ENCODE measurements at places on chromosomes 5 and 9.
A peak's percentile ranks its signal among the peaks of the same experiment; 100 is the strongest.

DNA sequence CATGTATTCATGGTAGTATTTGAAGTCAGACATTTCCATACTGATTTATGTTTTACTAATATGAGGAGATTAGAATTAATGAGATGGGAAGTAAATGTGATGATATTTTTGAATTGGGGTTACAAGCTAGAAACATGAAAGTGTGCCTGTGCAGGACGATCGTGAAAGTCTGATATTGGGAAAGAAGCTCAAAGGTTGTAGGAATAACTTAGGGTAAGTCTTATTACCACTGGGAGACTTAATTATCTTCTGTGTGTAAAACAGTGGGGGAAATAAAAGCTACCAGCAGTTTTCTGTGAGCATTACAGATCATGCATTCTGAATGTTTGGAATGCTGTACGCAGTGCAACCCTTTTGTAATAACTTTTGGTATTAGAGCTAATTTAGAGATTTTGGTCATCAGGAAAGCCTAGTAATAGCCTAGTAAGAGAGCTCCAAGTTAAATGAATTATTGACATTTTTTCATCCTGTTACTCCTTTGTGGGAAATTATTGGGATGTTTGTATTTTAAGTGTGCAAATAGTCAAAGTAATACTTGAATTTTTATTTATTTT, 153.9 kb downstream of the PCSK5 start:
- DNase-seq, result no peak

DNA sequence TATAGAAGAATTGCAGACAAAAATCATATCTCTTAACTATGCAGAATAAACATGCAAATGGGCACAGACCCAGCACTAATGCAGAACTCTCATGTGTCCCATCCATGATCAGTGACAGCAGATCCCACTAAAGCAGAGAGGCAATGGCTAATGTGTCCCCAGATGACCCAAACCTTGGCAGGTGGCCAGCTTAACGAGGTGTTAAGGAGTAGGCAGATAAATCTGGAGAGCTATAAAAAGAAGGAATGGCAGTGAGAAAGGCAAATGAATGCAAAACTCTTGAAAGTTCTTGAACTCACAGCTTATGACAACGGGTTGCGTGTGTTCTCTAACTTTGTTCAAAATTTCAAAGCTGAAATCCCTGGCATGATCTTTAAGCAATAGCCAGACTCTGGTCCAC, 265.4 kb downstream of the RASEF start:
- DNase-seq, result no peak

GRCh38 chr9:130433168-130433946, 11.4 kb upstream of the ASS1 start:
- no peak for DNase-seq

GRCh38 chr9:130240410-130241197, 25.0 kb upstream of the HMCN2 start:
- DNase-seq, result peak; percentile 51

- DNase-seq, result no peak
Measured at GRCh38 chr9:17319864-17320263, 185.0 kb downstream of the CNTLN start.

DNA sequence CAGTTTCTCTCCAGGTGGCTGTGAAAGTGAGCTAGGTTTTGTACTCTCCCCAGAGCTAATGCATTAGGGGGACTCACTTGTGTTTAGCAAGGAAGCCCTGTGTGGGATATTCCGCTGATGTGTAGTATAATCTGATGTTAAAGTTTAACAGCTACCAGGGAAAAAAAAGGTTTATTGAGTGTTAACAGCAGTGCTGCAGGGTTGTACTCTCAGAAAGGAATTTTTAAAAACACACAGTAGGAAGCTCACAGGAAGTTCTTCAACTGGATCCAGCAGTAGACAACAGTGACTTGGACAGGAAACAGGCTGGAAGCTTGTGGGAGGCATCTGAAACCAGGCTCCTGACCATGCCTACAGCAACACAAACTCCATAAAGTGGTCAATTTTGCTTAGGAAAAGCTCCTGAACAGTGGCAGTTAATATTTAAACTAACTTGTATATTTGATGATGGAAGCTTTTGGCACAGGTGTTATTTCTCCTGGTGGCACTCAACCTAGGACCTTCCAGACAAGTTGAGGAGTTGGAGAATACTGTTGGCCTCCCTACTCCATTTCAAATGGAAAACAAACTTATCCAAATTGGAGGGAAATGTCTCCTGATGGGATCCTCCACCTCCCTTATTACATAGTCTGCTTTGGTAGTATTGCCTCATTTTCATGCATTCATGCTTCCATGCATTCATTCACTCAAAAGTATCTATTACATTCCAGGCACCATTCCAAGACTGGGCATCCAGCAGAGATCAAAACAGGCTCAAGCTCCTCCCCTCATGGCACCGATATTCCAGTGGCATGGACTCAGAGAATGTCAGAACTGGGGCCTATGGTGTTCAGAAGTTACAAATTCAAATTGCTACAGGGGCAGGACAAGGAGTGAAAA, 54.7 kb downstream of the FOXD1 start:
- DNase-seq, result no peak

DNA sequence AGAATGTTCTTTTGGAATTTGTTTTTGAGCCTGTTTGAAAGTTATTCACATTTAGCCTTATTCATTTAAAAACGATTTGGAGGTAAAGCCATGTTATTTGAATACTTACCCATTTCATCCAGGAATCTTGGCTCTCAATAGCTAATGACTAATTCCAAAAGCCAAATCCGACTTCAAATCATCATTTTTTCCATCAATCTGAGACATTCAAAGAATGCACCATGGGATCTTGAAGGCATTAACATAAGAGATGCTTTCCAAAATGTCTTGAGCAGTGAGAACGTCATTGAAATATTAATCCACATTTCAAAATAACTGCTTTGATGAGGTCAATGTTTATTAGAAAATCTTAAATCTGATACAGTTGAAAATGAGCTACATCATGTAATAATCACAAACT, 617.0 kb upstream of the RORB start:
- DNase-seq, result no peak

DNA sequence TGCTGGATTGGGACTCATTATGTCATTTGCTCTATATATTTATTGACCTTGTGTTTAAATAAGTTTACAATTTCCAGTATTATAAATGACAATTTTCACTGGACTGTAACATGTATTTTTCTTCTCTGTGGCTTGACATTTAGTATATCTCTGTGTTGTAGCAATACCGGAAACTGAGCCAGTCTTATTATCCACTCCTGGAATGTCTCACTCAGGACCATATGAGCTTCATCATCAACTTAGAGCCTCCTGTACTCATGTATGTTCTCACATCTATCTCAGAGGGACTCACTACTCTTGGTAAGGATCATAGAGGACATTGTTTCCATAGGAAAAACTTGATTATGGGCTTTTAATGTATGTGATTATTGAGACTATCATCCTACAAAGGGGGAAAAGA, 66.5 kb upstream of the TLX3 start:
- DNase-seq, result no peak

GRCh38 chr9:3908731-3909130, 382.9 kb upstream of the RFX3 start:
- DNase-seq, result no peak

DNA sequence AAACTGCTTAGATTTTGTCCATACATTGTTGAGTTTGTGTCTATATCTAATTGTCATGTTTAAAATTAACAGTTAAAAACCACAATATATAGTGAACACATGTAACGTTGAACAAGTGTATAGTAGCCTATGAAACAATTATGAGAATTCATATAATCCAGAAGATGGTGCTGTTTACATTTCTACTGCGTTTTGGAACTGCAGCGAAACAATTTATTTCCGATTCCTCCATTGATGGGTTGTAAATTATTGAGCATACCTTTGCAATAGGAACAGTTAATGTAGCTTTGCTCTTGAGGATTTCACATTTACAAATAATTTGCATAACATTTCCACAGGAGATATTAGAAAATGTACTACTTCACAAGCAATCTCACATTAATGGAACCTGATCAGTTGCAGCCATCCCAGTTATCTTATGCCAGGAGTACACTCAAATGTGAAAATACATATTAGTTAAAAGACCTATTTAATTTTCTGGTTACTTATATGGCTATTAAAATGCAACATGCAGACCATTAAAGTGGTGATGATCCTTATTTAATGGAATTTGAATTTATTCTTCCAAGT, 411.8 kb downstream of the CDH10 start:
- no peak for DNase-seq

- DNase-seq, result no peak
Measured at GRCh38 chr5:162550236-162550635, 482.7 kb downstream of the GABRG2 start.

DNA sequence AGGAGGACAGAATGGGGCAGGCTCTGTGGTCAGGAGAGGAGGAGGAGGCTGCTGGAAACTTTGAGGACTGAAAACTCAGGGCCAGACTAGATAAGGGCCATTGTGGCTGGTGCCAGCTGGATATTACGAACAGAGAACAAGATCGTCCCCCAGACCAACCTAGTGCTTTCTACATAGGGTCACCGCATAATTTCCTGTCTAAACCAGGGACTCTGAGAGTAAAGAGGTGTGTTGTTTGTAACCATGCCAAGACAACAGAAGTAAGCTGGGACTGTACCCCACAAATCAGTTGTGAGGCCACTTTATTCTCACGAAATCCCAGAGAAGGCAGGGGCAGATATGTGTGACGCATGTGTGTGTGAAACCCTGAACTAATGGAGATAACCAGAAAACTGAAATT, 20.3 kb upstream of the GFPT2 start:
- DNase-seq, result no peak

- DNase-seq, result no peak
Measured at GRCh38 chr5:10489810-10490426, 48.2 kb downstream of the ROPN1L start.

GRCh38 chr9:68861436-68861835, 152.5 kb downstream of the PRKACG start:
- no peak for DNase-seq

All from nucleus accumbens (tissue), 56 donors.